ENCODE measurements at places on chromosomes 7 and 10. TPM values are rescaled to one million over a fixed set of nuclear protein-coding genes. Genes with fewer than 3 reads are reported as not detected.

GRCh38 chr10:50362547-50363125 lies 111.3 kb upstream of the ASAH2 start:
- no peak overlapping the region for H3K27ac ChIP-seq
- H3K27me3 ChIP-seq, result no peaks in the 10 kb centered on the region
- H3K36me3 ChIP-seq, result no peaks in the 10 kb centered on the region
- H3K4me3 ChIP-seq, result no peak overlapping the region

Gene HOXA9
- total RNA-seq, result 25.0 TPM

GRCh38 chr7:22879280-22879679 lies 56.6 kb upstream of the TOMM7 start:
- H3K36me3 ChIP-seq, result no peaks in the 10 kb centered on the region
- H3K4me1 ChIP-seq, result no peaks in the 10 kb centered on the region
- H3K4me3 ChIP-seq, result no peak overlapping the region
- H3K27ac ChIP-seq, result no peak overlapping the region
- DNase-seq, result no peak

GRCh38 chr7:131652194-131652593 lies 95.8 kb upstream of the PODXL start:
- no peak overlapping the region for H3K27ac ChIP-seq
- no peaks in the 10 kb centered on the region for H3K4me1 ChIP-seq
- no peak for DNase-seq
- no peaks in the 10 kb centered on the region for H3K27me3 ChIP-seq
- no peak overlapping the region for H3K4me3 ChIP-seq

Gene PLPP4
- total RNA-seq, result not detected

Data from uterus (tissue), 4 donors.